ENCODE measurements at places on chromosomes 12 and 14.

- DNase-seq, result no peak
Observed at GRCh38 chr12:90262251-90262650, 553.6 kb upstream of the ATP2B1 start.

DNA sequence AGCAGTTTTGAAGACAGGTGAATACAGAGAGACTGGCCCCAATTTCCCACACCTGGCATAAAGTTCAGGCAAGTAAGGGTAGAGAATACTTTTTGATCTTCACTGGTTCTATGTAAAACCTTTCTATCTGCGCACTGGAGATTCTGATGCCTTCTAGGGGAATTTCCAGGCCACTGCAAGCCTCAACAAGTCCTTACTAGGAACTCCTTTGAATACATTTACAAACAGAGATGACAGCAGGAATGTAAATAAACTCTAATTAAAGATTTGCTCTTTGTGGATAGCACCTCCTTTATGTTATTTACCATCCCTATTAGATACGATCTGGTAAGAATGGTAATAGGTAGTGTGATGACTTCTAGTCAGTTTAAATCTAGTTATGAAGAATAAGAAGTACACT is 69.2 kb downstream of the NTN4 start:
- no peak for DNase-seq

GRCh38 chr14:61698206-61698980 is 3.1 kb downstream of the HIF1A start:
- DNase-seq, result no peak

- no peak for DNase-seq
Observed at GRCh38 chr12:96635844-96636243, 146.5 kb downstream of the CFAP54 start.

- no peak for DNase-seq
Observed at GRCh38 chr12:103667125-103667524, 80.1 kb downstream of the STAB2 start.

DNA sequence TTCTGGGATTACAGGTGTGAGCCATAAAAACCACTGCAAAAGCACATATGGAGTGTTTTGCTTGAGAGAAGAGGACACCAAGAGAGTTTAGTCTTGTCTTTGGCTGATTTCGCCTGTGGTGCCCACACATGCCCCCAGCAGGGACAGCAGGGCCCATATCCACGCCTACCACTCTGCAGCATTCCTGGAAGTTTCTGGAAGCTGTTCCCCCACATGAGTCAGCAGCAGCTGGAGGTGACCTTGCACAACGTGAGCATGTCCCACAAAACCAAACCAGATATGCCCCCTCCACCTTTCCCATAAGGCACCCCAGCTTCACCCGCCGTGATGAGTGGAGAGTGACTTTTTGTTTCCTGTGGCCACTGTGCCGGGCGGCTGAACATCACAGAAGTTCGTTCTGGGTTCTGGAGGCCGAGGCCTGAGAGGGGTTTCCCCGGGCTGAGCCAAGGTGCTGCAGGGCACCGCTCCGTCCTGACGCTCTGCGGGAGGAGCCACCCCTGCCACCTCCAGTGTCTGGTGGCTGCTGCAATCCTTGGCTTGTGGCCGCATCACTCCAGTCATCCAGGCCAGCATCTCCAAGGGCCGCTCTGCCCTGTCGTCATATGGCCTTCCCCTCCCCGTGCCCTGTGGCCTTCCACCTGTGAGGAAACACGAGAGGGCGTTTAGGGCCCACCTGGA is 4.7 kb downstream of the ASPG start:
- no peak for DNase-seq

GRCh38 chr14:34872822-34873588 is 2.2 kb downstream of the BAZ1A start:
- DNase-seq, result no peak

DNA sequence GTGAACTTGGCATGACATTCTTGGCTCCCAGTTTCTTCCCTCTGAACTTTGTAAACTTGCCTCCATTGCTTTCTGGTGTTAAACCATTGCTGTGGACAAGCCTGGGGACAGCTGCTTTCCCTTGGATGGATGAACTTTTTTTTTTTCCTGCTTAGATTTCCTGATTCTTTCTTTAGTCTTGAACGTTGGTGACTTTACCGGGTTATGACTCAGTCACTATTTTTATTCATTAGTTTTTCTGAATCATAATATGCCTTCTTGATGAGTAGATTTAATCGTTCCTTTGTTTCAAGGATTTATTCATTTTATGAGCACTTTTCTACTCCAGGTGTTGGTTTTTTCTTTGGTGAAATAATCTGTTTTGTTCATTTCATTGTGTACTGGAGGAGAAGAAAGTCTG is 155.0 kb upstream of the RTL1 start:
- DNase-seq, result no peak

GRCh38 chr12:2306735-2307134 is 253.9 kb downstream of the CACNA1C start:
- no peak for DNase-seq

DNA sequence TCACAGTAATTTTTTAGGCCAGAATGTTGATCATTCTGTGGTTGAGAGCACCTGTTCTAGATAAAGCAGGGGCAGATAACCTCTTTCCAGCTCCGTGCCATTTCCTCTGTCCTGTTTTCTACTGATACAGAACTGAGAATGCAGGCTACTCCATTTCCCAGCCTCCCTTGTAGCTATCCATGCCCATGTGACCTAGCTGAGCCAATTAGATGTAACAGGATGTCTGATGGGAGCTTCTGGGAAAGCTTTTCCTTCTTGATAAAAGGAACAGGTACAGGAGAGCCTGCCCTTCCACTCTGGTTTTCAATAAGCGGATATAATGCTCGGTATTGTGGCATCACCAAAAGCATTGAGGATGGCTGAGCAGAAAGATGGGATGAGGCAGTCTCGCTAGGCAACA is 54.2 kb downstream of the LRRC74A start:
- no peak for DNase-seq

- no peak for DNase-seq
Observed at GRCh38 chr12:57823131-57823907, 4.8 kb upstream of the AVIL start.

DNA sequence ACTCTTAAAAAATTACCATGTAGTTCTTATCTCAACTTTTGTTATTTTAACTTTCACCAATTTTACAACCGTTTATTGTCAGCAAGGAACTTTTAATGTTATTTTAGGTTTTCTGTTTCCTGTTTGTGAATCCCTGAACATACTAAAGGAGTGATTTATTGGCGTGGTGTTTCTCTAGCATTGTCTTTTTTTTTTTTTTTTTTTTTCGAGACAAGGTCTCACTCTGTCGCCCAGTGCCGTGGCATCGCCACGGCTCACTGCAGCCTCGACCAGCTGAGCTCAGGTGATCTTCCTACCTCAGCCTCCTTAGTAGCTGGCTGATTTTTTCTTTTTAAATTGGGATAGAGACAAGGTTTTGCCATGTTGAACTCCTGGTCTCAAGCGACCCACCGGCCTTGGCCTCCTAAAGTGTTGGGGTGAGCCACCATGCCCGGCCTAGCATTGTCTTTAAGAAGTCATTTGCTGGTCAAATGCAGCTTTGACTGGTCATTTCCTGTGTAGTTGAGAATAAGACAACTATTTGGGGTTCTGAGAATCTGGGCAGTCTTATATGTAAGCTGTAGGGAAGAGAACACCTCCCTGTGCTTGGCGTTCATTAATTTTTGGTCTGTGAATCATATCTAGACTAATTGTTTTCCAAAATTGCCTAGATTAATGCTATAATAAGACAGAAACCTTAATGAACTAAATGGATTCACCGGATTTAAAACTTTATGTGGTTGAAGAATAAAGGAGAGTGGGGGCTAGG is 2.1 kb downstream of the WASHC4 start:
- DNase-seq, result no peak

DNA sequence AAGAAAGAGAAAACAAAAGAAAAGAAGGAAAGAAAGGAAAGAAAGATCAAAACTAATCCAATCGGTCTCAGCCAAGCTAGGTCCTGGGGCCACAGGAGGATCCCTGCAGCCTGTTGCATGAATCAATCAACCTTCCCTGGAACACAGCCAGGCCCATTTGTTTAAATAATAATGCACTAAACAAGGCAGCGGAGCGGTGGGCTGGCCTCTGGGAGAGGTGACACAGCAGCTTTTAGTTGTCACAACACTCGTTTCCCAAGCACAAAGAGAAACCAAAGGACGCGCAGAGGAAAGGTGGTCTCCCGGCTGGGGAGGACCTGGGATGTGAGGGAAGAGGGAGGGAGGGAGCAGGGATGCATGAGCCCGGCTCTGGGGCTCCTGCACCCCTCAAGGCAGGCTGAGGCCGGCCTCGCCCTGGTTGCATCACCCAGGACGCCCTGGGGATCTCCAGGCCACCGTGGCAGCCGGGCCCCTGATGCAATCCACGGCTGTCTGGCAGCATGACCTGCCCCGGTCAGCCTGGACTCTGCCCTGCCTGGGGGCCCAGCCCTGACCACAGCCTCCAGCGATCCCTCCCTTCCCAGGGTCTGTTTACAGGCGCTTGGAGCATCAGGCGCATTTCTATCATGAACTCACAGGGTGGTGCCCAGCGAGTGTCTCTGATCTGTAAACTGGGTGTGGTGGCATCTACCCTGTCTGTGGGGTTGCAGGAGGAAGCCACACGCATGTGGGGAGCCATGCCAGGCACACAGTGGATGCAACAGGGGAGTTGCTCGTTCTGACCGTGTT is 32.5 kb downstream of the MMP17 start:
- peak; percentile 34 for DNase-seq

- DNase-seq, result no peak
Observed at GRCh38 chr12:95972832-95973456, 23.2 kb downstream of the HAL start.

DNA sequence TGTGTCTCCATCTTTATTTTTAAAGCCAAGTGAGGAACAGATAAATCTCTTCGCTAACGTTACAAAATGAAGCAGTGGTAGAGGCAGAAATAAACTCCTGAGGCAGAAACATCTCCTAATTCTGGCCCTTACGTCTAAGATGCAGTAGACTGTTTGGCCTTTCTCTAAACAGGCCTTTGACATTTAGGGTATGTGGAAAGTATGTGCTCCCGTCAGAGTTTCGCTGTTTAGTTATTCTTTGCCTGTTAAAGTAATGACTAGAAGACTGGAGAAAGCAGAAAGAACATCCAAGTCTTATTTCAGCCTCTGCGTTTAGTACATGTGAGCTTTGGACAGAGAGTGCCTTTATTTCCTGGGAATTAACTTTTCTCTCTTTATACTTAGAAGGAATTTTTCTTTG is 216.6 kb downstream of the RAD51B start:
- DNase-seq, result no peak

- no peak for DNase-seq
Observed at GRCh38 chr12:14814014-14814413, at the start of gene SMCO3. Gene SMCO3 (minus strand): TSS chr12:14814182. CDS start chr12:14806680, 7,502 bp downstream.

DNA sequence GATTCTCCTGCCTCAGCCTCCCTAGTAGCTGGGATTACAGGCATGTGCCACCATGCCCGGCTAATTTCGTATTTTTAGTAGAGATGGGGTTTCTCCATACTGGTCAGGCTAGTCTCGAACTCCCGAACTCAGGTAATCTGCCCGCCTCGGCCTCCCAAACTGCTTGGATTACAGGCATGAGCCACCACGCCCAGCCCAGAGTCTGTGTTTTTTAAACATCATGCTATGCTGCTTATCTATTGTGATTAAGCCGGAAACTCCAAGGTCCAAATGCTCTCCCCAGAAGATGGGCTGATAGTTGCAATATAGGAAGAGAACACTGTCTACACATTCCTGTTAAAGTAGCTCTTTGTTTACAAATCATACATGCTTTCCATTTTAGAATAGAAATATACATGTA is 30.5 kb upstream of the MAX start:
- DNase-seq, result no peak

DNA sequence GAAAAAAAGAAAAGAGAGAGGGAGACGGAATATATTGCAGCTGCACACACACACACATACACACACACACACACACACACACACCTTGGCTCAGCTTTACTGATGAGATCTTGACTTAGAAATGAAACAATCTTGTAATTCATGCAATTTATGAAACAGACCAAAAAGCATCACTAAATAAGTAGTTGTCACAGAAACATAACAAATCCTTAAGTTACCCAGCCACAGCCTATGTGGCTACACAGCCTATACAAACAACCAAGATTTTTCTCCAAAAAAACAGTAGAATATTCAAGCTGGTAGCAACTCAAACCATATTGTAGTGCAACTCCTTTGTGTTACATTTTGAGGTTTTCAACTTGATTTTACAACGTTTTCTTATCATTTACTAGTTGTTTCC is 37.9 kb upstream of the GNG2 start:
- no peak for DNase-seq

DNA sequence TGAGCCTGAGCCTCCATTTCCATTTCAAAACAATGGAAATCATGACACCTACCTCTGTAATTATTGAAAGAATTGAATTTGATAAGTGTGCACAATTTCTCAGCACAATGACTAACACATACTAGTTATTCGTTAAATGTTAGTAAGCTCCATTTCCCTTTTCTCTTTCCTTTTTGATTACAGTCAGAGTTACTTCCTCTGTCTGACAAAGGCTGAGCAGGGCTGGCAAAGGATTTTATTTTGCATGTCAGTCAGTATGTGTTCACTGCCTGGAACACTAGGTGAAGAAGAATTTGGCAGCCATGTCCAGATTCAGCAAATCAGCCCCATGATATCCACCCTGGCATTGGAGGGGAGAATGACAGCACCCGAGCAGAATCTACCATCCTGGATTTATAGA is 12.2 kb upstream of the RHOJ start:
- no peak for DNase-seq
